NCI-H1092 (cell line): ENCODE measurements at places on chromosomes 2 and 18.

DNA sequence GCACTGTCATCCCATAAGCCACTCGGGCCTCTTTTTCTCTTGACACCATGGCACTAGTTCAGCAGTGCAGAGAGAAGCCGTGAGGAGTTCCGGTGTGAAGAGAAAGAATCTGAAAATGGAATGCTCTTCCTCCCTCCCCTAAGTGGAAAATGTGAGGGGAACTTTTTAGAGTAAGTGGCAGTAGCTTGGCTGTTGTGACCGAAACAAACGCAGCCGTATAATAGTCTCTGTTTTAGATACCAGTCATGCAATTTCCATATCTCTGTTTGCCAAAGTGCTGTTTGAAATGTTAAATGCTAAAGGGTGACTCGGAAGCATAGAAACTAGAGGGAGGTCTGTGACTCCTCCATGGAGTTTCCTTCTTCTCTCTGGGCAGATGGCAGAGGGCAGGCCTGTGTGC, 122.9 kb downstream of the MTCL1 start:
- no peak for DNase-seq

DNA sequence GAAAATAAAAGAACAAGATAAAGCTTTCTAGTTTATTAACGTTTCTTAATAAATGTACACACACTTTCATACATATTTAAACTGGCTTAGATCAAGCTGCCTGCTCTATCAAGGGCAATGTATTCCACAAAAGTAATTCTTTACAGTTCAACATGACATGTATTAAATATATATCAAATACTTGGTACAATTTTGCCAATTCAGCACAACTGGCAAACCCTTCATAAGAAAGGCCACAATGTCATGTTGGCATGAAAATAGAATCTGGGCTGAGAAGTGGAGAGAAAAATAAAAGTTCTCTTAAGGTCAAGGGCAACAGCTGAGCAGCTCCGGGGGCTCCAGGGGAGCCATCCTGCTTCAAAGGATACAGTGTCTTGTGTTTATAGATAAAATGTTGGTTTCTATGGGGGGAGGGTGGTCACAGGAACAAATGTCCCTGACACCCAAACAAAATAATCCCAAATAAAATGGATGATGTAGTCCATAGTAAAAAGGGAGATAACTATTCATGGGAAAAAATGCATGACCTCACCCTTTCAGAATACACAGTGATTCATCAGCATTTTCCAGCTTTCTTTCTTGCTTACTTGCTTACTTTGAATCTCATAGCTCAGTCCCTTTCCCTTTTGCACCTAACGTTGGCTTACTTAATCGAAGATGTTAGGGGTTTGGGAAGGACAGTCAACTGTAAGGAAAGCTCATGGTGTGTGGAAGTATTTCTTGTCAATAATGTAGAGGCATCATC, 494.9 kb downstream of the NYAP2 start:
- DNase-seq: no peak

DNA sequence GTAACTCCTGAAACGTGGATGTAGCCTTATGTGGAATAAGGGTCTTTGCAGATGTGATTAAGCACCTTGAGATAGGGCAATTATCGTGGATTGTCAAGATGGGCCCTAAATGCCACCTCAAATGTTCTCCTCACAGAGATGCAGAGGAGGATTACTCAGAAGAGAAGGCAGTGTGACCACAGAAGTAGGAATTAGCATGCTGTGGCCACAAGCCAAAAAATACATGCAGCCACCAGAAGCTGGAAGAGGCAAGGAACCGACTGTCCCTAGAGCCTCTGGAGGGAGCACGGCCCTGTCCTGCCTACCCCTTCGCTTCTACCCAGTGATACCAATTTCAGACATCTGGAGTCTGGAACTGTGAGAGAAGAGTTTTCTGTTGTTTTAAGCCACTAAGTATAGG, 47.3 kb upstream of the MGAT5 start:
- DNase-seq: no peak

- DNase-seq: no peak
Observed at GRCh38 chr2:7852546-7852945, 829.3 kb upstream of the ID2 start.

DNA sequence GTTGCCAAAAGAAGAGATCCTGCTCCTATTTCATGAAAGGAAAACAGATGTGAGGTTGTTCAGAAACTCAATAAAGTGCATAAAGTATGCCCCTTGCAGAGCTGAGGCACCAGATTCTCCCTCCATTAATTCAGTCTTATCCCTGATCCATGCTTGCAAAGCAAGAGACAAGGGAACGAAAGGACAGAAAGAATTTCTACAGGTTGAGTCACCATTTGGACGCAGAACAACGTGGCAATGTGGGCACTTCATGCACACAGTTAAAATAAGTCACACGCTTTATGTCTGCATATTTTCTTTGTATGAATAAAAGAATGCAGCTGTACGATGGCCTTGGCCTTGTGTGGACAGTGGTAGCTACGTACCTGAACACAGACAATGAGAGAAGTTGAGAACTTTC, 321.7 kb upstream of the REV1 start:
- DNase-seq: no peak

DNA sequence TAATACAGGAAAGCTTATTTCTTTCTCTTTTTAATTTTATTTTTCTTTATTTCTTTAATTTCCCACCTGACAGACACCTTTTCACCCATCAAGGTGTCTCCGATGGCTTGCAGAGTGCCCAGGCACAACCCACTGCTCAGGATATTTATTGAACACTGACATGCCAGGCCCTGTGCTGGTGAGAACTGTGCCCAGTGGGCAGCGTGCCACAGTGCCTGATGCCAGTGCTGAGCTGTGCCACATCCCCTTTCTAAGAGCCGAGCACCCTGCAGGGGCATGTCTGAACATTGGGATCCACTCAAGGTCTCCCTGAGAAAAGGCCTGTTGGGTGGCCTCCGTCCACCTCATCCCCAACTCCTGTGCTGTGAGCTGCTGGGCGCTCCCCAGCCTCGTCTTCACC, 158.6 kb upstream of the RAB6C start:
- no peak for DNase-seq

GRCh38 chr2:197284956-197285355, 25.6 kb downstream of the ANKRD44 start:
- DNase-seq: no peak

DNA sequence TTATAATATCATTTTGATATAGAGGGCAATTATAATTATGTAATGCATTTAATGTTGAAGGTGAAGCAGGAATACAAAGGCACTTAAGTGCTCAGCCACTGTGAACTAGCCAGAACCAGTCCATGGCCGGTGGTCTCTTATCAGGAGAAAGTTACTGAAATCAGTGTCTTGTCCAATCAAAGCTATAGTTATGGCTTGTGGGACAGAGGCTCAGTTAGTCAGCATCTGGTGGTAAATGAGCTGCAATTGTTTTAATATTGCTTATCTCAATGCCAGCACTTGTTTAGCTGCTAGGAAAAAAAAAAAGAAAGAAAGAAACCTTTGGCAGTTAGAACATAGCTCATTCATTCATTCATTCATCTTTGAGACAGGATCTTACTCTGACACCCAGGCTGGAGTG, 3.8 kb upstream of the ALS2 start:
- DNase-seq: no peak

DNA sequence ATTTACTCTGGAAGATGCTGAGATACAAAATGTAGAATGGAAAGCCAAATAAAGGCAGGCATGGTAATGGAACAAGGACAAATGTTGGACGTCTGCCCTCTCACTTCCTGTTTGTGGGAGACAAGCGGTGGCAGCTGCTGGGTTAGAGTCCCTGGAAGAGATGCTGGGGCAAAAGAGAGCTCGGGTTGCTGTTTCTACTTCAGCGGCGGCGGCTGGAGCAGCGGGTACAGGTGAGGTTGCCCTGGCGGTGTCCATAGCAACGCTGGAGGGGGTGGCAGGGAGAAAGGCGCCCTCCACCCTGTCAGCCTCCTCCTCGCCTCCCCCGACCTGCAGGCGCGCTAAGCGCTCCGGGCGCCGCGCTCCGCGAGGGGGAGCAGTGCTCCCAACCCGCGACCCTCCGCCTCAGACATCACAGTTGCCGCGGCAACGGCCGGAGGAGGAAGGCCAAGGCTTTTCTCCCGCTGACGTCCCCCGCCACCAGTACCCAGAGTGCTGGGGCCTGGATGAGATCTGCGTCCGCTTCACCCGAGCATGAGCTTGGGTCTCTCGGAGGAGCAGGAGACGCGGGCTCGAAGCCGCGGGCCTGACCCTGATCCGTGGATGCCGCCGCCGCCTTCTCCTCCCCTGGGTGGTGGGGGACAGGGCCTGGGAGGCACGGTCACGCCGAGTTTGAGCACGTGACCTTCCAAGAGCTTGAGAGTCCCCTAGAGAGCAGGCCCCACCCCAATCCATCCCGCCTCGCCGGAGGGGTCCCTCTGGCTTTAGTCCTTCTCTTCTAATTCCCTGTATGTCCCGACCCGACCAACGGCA, 65.6 kb downstream of the NOL4 start:
- peak; percentile 100 for DNase-seq

- DNase-seq: no peak
Observed at GRCh38 chr2:4214444-4215205, 511.2 kb downstream of the DCDC2C start.

- DNase-seq: no peak
Observed at GRCh38 chr18:10791169-10791831, 265.5 kb downstream of the NAPG start.

GRCh38 chr2:1498176-1498575, 84.9 kb downstream of the TPO start:
- no peak for DNase-seq

DNA sequence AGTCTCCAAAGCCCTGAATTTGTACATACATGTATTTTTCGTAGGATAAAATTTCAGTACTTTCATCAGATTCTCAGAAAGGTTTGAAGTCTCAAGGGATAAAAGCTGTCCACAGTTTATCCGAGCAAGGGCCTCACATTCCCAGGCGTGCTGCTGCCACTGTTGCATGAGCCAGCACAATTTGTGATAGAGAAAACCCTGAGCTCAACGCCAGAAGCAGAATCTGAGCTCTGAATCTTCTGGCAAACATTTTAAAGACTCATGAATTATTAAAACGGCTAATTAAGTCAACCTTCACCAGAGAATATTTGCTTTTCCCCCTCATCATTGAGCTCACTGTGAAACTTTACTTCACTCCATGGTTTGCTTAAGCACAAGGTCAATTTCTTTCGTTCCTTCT, 38.5 kb upstream of the STPG4 start:
- DNase-seq: no peak
